ENCODE measurements at places on chromosomes 1 and 21.

- no peak for DNase-seq
Measured at GRCh38 chr1:11318982-11319381, 46.0 kb downstream of the UBIAD1 start.

GRCh38 chr21:22019766-22020165 lies 1021.6 kb downstream of the NCAM2 start:
- DNase-seq = no peak

DNA sequence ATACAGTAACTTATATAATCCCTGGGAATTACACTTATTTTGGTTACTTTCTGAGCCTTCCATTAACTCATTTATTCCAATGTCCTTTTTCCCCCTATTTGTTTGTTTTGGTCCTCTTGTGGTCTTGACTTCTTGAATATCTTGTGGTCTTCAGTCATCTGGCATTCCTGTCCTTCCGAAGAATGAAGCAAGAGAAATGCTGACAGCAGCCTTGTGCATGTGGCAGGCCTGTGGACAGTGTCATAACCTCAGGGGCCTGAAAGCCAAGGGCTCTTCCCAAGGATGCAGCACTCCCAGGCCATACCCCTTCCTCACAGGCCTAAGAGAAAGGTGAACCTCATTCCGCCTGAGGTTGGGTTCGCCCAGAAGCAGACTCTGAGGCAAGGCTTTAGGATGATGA lies 470.2 kb downstream of the DISC1 start:
- no peak for DNase-seq

DNA sequence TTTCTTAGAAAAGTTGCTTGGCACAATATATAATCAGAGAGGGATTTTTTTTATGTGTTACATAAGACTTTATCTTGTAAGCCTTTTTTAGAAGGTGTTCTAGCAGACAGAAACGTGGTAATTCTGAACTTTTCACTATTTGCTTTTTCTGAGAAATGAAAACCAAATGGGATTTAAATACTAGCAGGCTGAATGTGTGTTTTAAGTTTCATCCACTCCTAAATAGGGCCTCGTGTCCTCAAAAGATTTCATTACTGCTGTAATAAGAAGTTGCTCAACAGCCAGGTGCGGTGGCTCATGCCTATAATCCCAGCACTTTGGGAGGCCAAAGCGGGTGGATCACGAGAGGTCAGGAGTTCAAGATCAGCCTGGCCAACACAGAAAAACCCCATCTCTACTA lies 44.7 kb upstream of the FMO2 start:
- no peak for DNase-seq

DNA sequence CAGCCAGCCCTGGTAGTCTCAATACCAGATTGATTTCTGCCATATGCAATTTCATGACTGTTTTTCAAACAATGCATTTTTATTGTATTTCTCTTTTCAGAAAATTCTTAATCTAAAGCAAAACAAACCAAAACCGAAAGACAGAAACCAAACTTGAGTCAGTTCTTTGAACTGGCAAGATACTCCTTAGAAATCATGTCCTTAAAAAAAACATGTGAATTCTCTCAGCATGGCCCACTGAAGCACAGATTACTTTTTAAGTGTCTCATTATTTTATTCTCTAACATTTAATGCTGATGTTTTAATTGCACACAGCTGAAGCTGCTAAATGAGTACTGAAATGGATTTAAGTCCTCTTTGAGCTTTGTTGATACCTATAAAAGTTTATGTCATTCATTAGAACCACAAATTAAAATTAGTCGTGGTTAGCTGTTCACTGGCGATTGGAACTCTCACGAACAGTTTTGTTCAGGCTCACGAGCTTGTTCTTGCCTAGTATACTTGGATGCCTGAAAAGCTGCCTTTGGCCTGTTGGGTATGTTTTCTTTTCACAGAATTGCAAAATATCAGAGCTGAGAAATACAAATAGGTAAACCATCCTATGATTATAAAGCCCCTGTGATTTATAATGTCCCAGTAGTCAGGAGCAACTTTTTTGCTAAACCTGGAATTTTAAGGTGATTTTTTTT lies 87.5 kb downstream of the CAMTA1 start:
- no peak for DNase-seq

- DNase-seq = no peak
Measured at GRCh38 chr1:35832276-35832905, 24.6 kb downstream of the AGO4 start.

GRCh38 chr1:114668784-114669561 lies 876 bp downstream of the DENND2C start:
- DNase-seq = no peak

DNA sequence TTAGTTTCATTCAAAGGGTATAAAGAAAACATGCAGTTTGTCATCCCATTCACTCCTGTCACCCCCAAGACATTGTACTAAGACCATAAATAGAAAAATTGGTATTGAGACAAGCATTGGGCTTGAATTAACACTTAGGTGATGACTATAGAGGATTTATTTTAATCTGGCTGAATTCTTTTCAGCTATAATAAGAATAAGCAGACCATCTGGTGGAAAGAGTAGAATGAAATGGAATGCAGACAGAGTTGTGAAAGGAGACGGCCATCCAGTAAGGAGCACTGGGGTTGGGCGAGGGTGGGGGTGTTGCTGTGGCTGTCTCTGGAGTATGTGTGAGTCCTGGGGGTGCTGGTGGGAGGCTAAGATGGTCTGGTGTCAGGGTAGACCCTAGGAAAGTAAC lies 125.0 kb upstream of the IVNS1ABP start:
- DNase-seq = no peak

DNA sequence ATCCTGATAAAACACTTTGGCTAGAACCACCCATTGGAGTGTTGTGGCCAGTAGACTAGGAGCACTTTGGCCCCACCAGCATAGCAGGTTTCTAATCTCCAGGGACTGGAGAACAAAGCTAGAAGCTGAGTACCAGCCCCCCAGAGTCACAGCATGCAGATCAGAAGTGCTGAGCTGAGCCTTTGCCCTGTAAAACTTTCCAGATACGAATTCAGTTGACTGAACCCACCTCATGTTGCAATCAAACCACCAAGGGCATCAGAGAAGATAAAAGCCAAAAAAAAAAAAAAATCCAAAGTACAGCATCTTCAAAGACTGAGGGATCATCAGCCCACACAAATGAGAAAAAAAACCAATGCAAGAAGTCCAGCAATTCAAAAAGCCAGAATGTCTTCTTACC lies 8.7 kb upstream of the CD53 start:
- no peak for DNase-seq

DNA sequence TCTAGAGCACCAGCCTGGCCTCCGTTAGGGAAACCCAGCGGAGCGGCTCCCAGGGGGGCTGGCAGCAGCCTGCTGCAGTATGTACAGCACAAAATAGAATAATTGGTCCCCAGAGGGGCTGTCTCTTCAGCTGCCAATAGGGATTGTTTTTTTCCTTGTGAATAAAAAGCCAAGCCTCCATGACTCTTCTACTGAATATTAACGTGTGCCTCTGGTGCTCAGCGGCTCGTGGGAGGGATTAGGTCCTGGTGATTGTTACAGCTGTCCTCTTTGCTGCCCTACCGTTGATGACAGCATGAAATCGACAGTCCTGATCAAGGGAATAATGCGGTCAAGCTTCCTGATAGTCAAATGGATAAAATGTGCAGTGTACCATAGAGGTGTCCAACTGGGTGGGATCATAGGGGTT lies 190.7 kb upstream of the RUNX1 start:
- no peak for DNase-seq

GRCh38 chr1:43469932-43470331 lies 16.2 kb upstream of the HYI start:
- no peak for DNase-seq

DNA sequence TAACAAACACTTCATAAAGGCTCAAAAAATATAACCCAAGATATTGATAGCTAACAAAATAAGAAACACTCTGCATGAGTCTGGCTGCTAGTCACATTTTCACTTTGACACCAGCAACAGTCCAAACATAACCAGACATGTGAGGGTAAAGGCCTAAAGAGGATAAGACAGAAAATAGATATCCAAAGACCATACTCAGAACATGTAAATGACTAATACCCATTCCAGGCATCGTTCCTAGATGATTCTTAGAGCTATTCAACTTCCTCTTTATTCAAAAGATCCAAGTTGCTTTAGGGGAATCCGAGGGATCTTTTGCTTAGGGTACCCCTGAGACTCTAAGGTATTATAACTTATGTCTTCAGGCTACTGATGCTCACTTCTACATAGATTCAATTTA lies 5.1 kb downstream of the COL24A1 start:
- no peak for DNase-seq

DNA sequence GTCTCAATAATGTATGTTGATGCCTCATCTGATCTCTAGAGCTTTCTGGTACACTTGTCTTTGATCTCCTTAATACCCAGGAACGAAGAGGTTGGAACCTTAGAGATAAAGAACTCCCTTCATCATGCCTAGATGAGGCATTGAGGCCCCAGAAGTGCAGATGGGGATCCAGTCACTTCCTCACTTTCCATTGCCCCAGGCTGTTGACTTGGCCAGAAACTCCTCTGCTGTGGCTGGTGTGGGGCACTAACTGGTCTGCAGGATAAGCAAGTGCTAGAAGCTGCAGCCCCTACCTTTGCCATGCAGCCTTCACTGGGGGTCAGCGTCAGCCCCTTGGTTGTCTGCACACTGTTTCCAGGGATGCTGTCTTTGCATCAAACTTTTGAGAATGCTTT lies 49.9 kb downstream of the STUM start:
- DNase-seq = no peak

- DNase-seq = no peak
Measured at GRCh38 chr1:237031480-237031879, 10.5 kb upstream of the RYR2 start.

DNA sequence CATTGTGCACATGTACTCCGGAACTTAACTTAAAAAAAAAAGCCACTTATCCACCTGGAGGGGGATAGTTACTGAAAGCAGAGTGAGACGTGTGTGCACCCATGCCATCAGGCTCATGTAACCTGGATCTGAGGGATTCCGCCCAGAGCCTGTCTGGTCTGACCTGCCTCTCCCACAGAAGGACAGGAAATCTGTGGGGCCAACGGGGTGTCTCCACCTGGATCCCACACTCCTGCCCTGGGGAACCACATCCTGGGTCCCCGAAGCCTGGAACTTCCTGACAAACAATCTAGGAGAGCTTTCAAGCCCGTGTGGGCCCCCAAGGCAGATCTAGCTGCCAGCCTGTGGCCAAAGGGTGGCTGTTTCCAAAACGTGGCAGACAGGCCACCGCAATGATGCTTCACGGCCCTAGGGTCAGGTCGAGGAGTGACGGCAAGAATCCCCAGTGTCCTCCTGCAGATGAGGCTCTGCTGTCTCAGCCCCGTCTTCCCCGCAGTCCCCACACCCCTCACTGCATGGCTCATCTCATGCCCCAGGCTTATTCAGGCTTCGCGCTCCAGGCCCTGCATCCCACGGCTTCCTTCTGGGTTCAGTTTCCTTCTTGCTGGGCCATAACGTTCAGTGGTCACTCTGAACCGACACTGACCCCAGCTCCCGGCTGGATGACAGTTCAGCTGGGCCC lies 21.0 kb upstream of the PCBP3 start:
- DNase-seq = no peak

GRCh38 chr1:235835226-235835625 lies 31.5 kb downstream of the LYST start:
- DNase-seq = no peak

- no peak for DNase-seq
Measured at GRCh38 chr1:246782120-246782900, 58.1 kb downstream of the SCCPDH start.

GRCh38 chr1:31744165-31744888 lies 19.8 kb downstream of the ADGRB2 start:
- no peak for DNase-seq

DNA sequence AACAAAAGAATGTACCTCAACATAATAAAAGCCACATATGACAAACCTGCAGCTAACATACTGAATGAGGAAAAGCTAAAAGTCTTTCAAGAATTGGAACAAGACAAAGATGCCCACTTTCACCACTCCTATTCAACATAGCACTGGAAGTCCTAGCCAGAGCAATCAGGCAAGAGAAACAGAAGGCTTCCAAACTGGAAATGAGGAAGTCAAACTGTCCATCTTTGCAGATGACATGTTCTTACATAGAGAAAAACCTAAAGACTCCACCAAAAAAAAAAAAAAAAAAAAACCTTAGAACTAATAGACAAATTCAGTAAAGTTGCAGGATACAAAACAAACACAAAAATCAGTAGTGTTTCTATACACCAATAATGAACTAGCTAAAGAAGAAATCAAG lies 20.2 kb downstream of the NSL1 start:
- DNase-seq = no peak

DNA sequence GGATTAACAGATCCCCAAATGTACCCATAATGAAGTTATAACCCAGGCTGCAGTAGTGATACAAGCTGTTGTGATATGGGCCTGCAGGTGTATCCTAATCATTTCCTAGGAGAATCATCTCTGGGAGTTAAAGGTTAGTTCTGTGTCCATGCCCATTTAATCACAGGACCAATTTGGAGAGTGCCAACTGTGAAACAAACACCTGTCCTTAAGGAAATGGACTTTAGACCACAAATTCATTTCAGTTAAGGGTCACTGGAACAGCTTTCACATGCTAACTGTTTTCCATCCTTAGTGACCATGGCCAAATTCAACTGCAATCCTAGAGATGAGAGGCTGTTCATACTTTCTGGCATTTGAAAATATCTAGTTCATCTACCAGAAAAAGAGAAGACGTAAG lies 160.9 kb downstream of the GPATCH2 start:
- no peak for DNase-seq

- no peak for DNase-seq
Measured at GRCh38 chr1:205199090-205199930, 12.2 kb downstream of the DSTYK start.

GRCh38 chr1:18764362-18764761 lies 95.1 kb downstream of the TAS1R2 start:
- DNase-seq = no peak

- DNase-seq = no peak
Measured at GRCh38 chr1:183175631-183176030, 10.4 kb upstream of the LAMC2 start.

GRCh38 chr1:247378334-247379073 lies 37.5 kb upstream of the NLRP3 start:
- no peak for DNase-seq

DNA sequence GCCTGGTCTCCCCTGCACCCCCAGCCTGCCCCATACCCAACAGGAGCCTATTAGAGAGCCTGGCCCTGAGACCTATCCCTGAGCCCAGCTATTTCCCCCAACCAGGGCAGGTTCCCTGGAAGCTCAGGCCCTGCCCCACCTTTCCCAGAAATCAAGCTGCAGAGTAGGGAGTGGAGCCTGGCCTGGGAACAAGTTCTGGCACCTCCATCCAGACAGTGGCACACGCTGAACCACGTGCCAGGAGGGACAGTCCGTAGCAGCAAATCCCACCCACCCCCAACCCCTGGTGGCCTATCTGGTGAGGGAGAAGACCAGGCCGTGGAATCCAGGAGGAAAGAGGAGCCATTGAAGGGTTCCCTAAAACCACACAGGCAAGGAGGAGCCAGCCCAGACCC lies 22.6 kb downstream of the TNNT2 start:
- no peak for DNase-seq

DNA sequence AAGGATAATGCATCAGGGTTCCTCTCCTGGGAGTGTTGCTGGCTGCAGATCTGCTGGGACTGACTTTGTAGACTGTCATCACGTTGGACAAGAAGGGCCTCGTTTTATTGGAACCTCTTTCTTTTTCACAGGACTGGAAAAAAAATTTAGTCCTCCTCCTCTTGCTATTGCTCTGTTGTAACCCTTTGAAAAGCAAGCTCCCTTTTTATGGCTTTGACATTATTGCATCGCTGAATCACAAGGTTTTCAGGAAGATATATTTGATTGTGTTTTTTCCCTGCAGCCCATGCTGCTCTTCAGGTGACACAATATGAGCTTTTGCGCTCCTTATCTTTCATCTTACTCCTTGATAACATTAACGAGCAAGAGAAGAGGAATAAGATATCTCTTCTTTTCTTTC lies 290.9 kb downstream of the CAMTA1 start:
- no peak for DNase-seq

- no peak for DNase-seq
Measured at GRCh38 chr1:204854286-204854685, 16.4 kb upstream of the NFASC start.
